ENCODE measurements at places on chromosomes 4 and X.
A peak's percentile ranks its signal among the peaks of the same experiment; 100 is the strongest.

GRCh38 chr4:15965325-15965724 is 2.4 kb upstream of the FGFBP2 start:
- no peak for DNase-seq

DNA sequence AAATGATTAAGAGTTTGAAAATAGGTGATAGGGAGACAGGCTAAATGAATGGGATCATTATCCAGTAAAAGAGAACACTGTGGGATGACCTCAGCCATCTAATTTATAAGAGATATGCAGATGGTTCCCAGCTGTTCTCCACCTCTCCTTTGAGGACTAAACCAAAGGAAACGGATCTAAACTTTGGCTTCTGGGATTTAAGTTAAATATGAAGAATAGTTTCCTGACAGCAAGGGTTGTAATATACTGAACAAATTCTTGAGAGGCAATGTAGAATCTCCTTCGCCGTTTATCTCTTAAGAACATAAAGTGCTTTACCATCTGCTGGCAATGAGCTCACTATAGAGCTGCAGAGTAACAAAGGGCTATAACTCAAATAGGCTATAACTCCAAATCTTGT is 35.4 kb upstream of the HPGDS start:
- no peak for DNase-seq

DNA sequence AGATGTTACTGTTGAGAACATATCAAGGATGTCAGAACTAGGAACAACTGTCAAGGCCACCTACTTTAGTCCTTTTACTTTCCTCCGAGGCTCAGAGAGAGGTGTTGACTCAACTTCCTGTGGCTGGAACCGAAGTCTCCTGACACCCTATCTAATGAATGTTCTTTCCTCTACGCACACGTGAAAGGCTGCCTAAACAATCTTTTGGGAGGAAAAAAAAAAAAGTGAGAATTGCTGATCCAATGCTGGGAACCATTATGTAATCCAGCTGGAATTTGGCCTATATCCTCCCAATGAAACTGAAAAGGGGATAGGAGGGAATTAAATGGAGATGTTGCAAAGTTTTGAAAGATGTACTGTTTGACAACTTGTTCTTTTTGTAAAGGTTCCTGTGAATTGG is 8.3 kb upstream of the MAP7D3 start:
- DNase-seq, result no peak

GRCh38 chr4:64584125-64584524 is 174.9 kb upstream of the TECRL start:
- no peak for DNase-seq

DNA sequence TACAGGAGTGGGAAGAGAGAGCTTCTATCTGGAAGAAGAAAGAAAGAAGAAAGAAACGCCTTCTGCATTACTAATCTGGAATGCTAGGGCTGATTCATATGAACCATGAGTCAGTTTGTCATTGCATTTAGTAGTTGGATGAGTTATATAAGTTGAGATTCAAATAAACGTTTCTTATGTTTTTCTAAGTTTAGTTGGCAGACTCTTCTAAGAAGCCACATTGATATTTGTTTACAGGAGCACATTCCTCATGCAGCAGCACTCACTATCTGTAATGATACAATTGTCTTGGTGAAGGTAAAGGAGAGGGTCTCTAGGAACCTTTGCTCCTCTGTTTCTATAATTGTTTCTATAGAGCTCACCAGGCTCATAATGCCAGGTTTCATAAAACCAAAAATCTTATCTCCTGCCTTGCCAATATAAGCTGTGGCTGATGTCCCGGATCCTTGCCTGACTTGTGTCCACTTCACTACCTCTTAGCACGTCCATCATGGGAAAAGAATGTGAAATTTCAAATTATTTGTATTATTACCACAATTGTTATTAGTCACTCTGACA is 39.5 kb downstream of the HOPX start:
- no peak for DNase-seq

- no peak for DNase-seq
Measured at GRCh38 chrX:148643460-148643859, 143.0 kb downstream of the AFF2 start.

GRCh38 chr4:53598483-53598882 is 7.2 kb upstream of the LNX1 start:
- DNase-seq, result no peak

DNA sequence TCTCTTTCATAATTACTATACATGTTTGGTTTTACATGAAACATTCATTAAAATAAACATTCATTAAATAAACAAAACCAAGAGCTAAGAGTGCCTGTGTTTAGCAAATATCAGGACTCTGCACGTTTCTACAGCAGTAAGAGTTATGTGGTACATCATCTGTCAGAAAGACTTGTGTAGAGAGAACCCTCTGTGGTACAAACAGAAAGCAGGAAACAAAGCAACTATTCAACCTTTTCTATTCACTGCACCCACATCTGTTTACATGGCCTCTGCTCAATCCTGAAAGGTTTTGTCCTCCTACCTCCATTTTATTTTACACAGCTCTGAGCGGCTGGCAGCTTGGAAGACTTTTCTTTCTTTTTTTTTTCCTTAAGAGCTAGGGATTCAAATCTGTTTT is 90.7 kb upstream of the PCDH18 start:
- DNase-seq, result no peak

- DNase-seq, result no peak
Measured at GRCh38 chrX:13283950-13284546, 35.8 kb downstream of the ATXN3L start.

DNA sequence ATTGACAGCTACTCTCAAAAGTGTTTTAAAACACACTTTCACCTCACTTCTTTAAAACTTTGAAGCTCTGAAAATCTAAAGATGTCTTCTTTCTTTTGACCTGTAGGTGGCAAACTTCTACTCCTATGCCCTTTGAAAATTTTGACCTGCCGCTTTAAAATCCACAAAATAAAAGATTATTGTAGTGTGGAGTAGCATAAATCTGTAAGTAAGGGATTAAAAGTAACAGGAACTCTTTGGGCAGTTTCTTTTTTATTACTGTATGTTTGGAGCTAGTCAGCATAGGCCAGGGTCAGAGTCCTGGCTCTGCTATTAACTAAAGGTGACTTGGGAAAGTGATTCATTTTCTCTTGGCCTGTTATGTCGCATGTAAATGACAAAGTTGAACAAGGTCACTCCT is 25.5 kb downstream of the BBS12 start:
- no peak for DNase-seq

DNA sequence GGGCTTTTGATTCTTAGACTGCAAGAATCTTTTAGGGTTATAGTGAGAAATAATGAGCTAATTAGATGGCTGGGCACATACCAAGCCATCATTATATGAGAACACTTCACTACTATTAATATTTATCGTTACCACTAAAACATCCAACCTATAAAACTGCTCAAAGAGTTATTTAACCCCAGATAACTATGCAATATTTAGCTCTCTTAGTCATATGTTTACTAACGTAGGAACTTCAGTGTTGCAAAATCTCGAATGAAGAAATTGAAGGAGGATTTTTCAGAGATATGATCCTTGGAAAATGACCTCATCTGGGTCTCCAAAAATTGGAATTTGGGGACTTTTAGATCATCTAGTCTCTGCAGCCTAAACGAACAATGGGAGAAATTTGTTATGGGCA is 265.0 kb upstream of the RPS6KA3 start:
- DNase-seq, result no peak

GRCh38 chrX:102975016-102975415 is 37.9 kb downstream of the RAB40AL start:
- no peak for DNase-seq

DNA sequence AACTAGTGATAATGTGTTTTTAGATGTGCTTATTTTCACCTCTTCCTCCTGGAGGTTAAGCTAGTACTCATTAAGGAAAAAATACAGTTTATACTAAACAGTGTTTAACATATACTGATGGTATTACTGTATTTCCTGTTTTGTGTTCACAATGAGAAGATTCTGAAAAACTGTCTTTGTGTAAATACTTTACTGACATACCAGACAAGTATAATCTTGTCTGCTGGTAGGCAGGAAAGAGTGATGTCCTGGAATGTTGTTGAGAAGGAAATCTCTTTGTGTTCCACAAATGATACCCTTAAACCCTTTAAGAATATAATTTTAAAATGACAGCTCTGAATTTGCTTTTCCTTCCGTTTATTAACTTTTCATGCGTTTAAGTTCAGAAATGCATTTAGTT is 205.5 kb upstream of the NUDT6 start:
- no peak for DNase-seq

GRCh38 chr4:15702941-15703403 is at the start of gene BST1:
Gene BST1, plus strand, starts transcription at chr4:15703065. Its CDS starts 80 bp downstream, at chr4:15703145.
- no peak for DNase-seq

DNA sequence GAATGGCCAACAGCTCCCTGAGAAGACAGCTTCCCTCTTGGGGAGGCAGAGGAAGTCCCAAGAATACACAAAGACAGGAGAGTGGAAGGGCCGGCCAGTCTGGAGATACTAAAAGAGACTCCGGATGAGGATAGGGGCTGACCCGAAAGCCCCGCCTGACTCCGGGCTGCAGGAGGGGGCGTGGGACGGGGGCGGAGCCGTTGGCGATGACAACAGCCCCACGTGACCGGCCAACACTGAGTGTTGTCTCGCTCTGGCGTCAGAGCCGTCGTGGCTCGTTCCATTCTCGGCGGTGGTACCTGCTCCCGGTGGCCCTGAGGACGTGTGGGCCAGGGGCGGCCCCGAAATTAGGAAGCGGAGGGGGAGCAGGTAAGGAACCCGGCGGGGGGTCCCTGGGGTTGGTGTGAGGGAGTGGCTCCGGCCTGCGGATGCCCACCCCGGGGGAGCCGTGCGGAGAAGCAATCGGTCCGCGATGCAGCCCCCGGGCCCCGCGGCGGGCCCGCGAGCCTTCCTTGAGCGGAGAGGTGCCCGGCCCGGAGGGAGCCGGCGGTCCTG is at the start of gene BEX4:
Gene BEX4 (plus strand): TSS at position 239 of the 555 bp plus-strand sequence. CDS start 1,046 bp downstream, outside the sequence.
- DNase-seq, result peak; percentile 39

- DNase-seq, result no peak
Measured at GRCh38 chrX:43559644-43560043, 96.5 kb upstream of the MAOA start.

- no peak for DNase-seq
Measured at GRCh38 chr4:78666830-78667258, 109.3 kb upstream of the BMP2K start.

Data from stimulated activated CD8-positive, alpha-beta memory T cell treated with anti-CD3 and anti-CD28 coated beads, Interleukin-4, amount 100 ng/mL, for 1 hour (primary cell).